D721Med (cell line): ENCODE measurements at places on chromosomes 16 and 17.

DNA sequence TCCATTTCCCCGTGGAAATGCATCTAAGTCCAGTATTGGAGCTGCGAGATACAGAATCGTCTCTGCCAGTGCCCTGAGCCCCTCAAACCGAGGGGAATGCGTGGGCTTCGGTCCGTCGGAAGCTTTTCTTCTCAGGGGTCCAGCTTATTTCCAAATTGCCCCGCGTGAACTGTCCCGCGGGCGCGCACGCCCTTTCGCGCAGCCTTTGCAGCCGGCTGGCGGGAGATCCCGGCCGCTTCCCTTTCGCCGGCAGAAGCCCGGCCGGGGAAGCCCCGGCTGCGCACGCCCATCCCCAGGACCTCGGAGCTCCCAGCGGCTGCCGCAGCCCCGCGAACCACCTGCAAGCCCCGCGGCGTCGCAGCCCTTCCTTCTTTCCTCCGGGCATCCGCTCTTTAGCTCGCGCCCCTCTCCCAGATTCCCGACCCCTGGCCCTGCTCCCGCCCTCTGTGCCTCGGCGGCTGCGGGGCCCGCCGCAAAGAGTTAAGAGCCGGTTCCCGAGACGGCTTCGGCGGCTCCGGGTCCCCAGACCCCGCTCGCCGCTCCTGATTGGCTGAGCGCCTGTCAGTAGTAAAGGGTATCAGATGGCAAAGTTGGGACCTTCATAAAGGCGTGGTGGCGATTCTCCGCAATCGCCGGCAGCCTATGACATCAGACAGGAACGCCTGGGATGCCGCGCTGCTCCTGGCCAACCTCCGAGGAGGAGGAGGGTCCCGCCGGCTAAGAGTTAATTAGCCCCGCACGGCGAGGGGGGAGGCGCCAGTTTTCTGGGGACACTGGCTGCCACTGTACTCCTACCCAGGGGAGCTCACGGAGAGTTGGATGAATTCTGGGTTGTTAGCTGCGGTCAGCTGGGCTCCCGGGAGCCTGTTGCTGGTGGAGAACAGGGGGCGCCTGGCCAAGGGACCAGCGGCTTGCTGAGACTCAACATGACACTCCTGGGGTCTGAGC, at the start of gene MYOCD:
TSS of gene MYOCD (plus strand) at position 628 of the 948 bp plus-strand sequence. CDS start at position 927, 299 bp downstream.
- DNase-seq = no peak

DNA sequence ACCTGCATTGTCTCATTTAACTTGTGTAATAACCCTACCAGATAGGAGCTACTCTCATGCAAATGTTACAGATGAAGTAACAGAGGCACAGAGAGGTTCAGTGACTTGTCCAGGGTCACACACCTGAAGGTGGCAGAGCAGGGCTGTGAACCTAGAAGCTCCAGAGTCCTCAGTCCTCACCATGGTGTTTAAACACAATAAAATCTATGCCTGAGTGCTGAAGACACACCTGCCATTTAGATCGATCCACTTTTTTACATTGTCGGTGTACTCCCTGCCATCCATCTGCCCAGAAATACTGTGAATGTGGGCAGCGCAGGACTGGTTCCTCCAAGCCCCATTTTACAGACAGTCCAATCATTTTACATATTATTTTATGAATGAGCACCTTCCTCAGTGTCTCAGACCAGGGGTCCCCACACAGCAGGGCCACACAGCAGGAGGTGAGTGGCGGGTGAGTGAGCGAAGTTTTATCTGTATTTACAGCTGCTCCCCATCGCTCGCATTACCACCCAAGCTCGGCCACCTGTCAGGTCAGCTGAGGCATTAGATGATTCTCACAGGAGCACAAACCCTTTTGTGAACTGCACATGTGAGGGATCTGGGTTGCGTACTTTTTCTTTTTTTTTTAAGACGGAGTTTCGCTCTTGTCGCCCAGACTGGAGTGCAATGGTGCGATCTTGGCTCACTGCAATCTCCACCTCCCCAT, 5.6 kb downstream of the IL4R start:
- no peak for DNase-seq

DNA sequence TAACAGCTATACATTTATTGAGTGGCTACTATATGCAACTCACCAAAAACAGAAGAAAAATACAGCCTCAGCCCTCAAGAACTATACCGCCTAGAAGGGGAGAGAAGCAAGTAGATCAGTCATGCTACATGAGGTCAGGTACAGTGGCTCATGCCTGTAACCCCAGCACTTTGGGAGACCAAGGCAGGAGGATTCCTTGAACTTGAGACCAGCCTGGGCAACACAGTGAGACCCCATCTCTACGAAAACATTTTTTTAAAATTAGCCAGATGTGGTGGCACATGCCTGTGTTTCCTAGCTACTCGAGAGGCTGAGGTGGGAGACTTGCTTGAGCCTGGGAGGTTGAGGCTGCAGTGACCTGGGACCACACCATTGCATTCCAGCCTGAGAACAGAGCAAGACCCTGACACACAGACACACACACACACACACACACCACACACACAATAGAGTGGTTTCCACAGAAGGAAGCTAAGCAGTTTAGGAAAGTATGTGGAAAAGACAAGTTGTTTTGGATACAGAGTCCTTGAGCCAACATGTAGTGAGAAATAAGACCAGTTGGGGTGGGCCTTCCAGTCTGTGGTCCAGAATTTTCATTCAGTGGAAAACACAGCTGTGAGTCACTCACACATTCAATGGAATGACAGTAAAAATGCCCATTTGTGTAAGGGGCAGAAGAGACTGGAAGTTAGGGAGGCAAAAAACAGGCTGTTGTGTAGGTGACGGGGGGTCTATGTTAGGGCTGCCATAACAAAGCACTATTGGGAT, 10.7 kb upstream of the SNTB2 start:
- DNase-seq = no peak

DNA sequence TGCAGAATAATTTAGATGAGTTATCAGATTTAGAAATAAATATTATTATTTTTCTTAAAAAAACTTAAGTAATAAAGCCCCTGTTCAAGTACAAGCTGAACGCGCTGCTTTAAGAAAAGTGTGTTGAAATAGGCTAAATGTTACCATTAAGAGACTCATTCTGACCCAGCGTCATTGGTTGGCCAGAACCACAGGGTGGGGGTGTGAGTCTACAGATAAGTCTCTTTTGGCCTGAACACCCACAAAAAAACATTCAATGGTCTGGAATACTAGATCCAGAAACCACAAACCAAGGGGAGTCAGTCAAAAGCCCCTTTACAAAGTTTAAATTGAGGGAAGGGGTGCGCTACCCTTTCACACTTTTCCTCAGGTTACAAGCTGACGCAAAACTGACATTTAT, 776.1 kb downstream of the KCNJ2 start:
- no peak for DNase-seq

GRCh38 chr17:6458460-6458950, 14.2 kb downstream of the PIMREG start:
- DNase-seq = no peak

DNA sequence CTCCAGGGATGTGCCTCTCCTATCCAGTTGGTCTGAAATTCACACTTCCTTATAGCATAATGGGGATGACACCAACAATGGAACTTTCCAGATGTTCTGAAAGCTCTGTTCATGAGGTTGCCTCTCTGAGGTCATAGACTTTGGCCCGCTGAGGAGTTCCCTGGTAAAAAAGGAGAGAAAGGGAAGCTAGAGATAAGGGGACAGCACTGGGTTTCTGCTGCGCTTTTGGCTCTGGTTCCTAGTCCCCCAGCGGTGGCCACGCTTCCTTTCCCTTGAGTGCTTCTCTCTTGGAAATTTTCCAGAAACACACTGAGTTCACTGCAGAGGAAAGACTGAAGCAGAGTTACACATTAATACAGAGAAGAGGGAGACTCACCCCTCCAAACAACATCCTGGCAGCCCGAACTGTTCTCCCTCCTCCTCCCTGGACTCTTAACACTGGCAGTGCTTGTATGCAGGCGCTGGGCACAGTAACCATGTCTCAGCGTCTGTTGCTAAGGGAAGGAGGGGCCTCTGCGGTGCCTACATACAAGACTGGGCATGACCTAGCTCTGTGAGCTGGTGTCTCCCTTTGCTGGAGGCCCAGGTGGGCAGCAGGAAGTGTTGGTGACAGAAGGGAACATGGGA, at the start of gene DNAH3:
TSS of gene DNAH3 (minus strand) at position 472 of the 627 bp plus-strand sequence. CDS start 527 bp downstream, outside the sequence.
- DNase-seq = no peak

GRCh38 chr17:64270885-64271284, 7.8 kb upstream of the TEX2 start:
- no peak for DNase-seq

GRCh38 chr16:84477661-84478060, 26.8 kb downstream of the MEAK7 start:
- DNase-seq = no peak

DNA sequence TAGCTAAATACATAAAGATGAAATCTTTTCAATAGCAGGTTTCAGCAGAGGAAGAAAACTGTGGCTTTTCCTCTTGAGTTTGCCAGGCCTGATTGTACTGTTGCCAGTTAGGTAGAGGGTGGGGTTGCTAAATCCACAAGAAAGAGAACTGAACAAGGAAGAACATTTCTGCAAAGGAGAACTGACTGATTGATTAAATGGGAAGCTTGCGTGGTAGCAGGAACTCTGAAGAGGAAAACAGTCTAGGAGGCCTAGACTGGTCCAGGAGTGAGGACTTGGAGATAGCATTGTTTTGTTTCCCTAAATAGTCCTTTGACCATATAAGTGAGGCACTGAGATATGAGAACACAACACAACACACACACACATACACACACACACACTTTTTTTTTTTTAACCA, 18.8 kb downstream of the LRRC36 start:
- no peak for DNase-seq

DNA sequence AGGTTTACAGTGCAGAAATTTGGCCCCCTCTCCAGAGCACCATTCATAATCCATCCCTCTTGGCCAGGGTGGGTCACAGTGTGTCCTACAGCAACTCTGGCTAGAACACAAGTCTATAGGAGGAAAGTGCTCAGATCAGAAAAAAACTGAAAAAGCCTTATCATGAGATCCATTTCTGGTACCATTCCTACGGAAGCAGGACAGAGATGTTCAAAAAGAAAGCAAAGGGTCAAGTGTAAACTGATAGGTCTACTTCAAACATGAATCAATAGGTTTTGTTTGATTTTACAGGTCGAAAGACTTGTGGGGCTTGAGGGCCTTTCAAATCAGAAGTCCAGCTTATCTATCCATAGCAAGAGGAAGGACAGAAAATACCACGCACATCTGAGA, 326.4 kb downstream of the SOX9 start:
- DNase-seq = no peak

- DNase-seq = no peak
These were observed 80.6 kb downstream of the OR1D5 start for GRCh38 chr17:2982854-2983253.

GRCh38 chr16:21570676-21571017, 28.7 kb upstream of the METTL9 start:
- no peak for DNase-seq

DNA sequence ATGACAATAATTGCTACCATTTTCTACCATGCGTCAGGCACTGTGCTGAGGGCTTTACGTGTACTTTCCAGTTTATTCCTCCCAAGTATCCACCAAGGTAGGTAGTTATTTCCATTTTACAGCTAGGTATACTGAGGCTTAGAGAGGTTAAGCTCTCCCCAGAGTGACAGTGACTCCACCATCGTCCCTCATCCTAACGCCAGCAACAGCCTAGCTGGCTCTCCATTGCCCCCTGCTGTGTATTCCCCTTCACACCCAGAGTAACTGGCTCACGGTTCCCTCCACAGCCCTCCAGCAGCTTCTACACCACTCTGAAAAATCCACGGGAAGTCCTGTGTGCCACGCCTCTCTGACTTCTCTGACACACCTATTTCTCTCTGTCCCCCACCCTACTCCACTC, 7.1 kb upstream of the ASGR1 start:
- no peak for DNase-seq

DNA sequence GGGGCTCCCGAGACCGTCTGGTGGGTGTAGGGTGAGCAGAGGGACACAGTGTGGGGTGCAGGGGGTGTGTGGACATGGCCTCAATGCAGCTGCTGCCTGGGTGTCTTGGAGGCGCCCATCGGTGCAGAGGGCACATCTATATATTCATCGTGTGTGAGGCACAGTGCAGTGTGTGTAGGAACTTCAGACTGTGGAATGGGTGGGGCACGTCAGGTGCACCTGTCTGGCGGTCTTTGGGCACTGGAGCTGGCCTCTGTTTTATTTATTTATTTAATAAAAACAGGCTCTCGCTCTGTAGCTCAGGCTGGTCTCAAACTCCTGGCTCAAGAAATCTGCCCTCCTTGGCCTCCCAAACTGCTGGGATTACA, 16.8 kb downstream of the LASP1 start:
- no peak for DNase-seq

GRCh38 chr17:17888821-17889220, 52.0 kb upstream of the SREBF1 start:
- DNase-seq = no peak

GRCh38 chr16:10929853-10930754, 12.2 kb downstream of the DEXI start:
- no peak for DNase-seq

- no peak for DNase-seq
These were observed 262.3 kb downstream of the SOX9 start for GRCh38 chr17:72382971-72383722.

- DNase-seq = no peak
These were observed 100.6 kb upstream of the CACNG5 start for GRCh38 chr17:66734186-66734943.

GRCh38 chr16:35752773-35753558, 2293.6 kb downstream of the TP53TG3F start:
- no peak for DNase-seq

GRCh38 chr16:11260596-11260966, 4.6 kb upstream of the SOCS1 start:
- no peak for DNase-seq

GRCh38 chr17:48722915-48723422, at the start of gene PRAC2:
TSS of gene PRAC2 (plus strand) at chr17:48723185. CDS start at chr17:48724411, 1,226 bp downstream.
- no peak for DNase-seq

DNA sequence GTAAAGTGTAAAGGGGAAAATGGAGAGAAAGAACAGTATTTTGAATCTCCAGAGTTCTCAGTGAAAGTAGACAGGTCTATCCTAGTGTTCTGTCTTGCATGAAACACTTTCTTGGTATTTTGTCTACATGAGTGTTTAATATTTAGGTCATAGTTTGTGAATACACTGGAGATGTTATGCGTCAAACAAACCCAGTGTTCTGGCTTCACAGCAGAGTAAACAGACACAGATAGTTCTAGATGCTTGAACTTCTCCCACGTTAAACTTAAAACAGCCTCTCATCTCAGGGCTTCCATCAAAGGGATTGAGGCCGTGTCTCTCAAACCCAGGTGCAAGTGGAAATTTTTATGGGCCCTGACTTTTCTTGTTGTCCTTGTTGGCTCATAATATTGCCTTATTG, 48.3 kb downstream of the RBFOX1 start:
- DNase-seq = no peak
